ENCODE measurements at places on chromosomes 12 and 14.
A peak's percentile ranks its signal among the peaks of the same experiment; 100 is the strongest.

GRCh38 chr12:76255692-76256091, 92.5 kb downstream of the BBS10 start:
- no peak for DNase-seq

- DNase-seq, result no peak
These were observed 444.1 kb downstream of the RAD51B start for GRCh38 chr14:68263563-68264259.

DNA sequence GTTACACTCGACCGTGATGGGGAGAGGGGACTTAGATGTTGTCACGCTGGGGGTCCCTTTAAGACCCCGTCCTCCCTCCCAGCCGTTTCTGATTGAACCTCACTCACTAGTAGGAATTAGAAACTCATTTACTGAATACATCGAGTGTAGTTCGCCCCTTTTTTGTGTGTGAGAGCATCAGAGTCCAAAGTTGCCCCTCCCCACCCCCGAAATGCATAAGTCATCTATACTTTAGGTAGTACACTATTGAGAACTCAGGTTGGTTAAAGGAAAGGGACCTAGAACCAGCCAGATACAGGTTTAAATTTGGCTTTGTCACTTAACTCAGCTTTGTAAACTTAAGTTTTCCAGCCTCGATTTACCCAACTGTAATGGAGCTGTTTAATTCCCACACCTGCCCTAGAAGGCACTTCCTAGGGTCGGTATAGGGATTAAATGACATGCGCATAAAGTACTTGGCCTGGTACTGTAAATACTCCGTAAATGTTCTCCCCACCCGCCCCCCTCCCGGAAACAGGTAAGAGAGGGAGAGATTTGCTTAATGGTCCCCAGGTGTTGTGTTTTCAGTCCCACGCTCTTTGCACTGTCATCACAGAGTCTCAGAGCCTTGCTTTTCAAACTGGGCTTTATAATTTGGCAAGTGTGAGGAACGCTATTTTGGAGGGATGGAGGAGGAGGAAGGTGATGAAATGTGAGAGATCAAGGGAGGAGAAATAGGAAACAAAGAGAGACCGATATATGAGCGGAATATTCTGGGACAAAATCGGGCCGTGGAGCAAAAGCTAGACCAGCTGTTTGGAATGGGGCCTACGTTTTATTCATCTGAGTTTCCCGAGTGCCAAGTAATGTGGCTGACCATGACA, 897 bp downstream of the SUDS3 start:
- DNase-seq, result peak; percentile 13

DNA sequence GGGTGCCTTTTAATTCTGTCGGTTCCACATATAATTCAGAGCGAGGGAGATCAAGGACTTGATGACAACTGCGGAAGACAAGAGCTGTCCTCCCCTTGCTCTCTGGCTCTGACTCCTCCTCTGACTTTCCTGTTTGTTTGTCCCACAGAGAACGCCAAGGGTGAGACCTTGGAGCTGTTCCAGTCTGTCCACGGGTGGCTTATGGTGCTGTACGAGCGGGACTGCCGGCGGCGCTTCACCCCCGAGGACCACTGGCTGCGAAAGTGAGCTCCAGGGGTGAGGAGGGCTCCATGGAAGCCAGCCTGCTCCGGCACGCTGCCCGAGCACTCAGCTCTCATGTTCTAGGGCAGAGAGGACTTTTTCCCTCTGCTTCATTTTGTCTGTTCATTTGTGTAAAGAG, 32.8 kb downstream of the UBE3B start:
- DNase-seq, result no peak

GRCh38 chr14:104238424-104239184, 100.2 kb downstream of the KIF26A start:
- DNase-seq, result no peak
